ENCODE measurements at places on chromosomes 7 and 10.

DNA sequence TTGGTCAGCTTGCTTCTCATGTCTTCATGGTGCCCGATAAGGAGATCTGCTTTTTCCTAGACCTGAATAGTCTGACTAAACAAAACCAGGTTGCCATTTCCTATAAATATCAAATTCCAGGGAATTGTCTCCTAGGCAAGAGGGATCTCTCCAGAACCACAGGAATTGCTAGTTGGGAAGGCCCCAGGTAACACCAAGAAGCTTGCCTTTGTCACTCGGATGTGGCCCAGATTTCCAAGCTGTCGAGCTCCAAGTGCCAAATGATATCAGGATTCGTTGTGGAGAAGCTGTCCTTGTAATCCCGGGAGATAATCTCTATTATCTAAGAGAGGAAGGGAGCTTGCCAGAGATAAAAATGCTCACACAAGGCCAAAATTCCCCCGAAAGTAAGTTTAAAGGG lies 1288.5 kb upstream of the AUTS2 start:
- no peak for DNase-seq

DNA sequence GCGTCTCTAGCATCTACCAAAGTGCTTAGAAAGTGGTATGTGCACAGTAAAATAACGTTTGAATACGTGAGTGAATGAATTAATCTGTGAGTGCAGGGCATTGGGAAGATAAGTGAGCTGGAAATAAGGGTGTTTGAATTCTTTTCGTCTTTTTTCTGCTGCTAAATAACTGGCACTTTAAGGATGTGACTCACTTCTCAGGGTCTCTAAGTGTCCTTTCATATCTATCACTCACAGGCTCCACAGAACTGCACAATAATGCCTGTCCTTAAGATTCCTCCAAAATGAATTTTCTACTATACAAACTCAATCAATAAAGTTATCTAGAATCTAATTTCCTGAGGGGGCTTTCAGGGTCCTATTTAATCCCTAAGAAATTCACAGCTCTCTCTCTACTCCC lies 3.2 kb upstream of the DGKB start:
- DNase-seq: no peak

DNA sequence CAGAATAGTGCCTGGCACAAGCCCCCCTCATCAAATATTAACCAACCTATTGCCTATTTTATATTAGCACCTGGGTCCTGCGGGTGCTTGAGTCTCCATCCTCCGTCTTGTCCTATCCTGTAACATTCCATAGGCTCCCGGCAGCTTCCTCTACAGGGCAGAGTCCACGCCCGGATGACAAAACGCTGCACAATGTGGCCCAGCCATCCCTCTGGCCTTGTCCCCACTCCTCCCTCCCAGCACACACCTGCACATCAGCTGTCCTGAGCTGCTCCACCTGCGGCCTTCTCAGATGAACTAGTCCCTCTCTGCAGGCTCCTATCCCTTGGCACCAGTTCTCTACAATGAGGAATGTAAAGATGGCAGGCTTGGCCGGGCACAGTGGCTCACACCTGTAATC lies 153.5 kb upstream of the PDE1C start:
- no peak for DNase-seq

GRCh38 chr7:3899559-3899991 lies 598.5 kb downstream of the SDK1 start:
- DNase-seq: no peak

DNA sequence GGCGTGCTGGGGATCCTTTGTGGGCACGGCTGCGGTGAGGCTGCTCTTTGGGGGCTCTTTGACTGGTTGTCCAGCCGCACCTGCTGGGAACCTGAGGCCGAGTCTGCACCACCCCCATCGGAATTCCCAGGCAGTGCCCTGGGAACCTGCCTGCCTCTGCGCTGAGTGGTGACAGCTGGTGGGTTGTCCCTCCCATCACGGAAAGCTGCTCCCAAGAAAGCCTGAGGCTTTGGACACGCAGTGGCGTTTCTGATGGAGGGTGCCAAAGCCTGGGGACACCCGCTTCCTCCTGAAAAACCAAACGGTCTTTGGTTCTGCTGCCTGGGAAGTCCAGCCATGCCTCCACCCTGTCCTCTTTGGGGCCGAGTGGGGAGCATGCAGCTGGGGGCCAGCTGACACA lies 21.4 kb upstream of the SHH start:
- no peak for DNase-seq

GRCh38 chr10:12777840-12778585 lies 223.5 kb downstream of the CCDC3 start:
- DNase-seq: no peak

DNA sequence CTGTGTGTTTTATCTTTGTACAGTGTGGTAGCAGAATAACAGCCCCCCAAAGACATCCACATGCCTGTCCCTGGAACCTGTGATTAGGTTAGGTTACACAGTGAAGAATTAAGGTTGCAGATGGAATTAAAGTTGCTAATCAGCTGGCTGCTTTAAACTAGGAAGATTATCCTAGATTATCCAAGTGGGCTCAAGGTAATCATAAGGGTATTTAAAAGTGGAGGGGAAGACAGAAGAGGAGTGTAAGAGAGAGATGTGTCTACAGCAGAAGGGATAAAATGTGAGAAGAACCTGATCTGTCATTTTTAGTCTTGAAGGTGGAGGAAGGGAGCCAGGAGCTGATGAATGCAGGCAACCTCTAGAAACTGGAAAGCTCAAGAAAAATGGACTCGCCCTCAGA lies 117.6 kb downstream of the ARHGAP22 start:
- no peak for DNase-seq

DNA sequence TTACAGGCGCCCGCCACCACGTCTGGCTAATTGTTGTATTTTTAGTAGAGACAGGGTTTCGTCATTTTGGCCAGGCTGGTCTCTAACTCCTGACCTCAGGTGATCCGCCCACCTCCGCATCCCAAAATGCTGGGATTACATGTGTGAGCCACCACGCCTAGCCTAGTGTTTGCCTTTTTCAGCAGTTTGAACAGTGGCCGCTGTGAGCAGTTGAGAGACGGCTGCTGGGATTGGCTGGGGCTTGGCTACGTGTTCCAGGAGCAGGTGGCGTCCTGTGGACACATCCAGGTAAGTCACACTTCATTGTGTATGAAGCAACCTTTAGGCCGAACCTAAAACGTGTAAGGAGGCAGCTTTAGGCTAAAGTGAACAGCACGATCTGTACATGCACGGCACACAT lies 231.8 kb upstream of the PITRM1 start:
- no peak for DNase-seq

DNA sequence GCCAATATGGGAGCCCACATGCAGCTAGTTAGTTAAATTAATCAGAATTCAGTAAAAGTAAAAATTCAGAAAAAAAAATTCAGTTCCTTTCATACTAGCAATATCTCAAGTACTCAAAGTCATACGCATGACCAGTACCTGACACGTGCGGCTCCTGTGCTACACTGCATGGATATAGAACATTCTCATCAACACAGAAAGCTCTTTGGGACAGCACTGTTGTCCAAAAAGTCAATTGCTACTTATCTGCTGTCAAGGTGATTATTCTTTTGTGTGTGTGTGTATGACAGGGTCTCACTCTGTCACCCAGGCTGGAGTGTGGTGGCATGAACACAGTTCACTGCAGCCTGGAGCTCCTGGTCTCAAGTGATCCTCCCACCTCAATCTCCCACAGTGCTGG lies 14.9 kb upstream of the ANAPC16 start:
- no peak for DNase-seq

GRCh38 chr10:130261766-130262165 lies 125.6 kb downstream of the GLRX3 start:
- DNase-seq: no peak

DNA sequence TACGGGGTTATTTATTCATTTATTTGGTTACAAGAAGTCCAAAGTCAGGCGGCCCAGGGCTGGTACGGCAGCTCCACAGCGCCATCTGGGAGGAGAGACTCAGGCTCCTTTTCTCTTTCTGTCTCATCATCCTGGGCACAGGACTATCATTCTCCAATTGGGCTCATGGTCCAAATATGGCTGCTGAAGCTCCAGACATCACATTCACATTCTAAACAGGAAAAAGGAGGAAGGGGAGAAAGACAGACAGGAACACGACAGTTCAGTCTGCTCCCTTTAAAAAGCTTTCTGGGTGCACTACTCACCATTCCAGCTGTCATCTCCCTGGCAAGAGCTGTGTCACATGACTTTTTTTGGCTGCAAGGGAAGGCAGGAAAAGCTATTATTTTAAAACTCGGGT lies 74.4 kb upstream of the PDZD8 start:
- no peak for DNase-seq

GRCh38 chr10:71990706-71991269 lies 26.6 kb downstream of the CHST3 start:
- no peak for DNase-seq

- no peak for DNase-seq
Observed at GRCh38 chr10:78408671-78409472, 375.2 kb downstream of the RPS24 start.

DNA sequence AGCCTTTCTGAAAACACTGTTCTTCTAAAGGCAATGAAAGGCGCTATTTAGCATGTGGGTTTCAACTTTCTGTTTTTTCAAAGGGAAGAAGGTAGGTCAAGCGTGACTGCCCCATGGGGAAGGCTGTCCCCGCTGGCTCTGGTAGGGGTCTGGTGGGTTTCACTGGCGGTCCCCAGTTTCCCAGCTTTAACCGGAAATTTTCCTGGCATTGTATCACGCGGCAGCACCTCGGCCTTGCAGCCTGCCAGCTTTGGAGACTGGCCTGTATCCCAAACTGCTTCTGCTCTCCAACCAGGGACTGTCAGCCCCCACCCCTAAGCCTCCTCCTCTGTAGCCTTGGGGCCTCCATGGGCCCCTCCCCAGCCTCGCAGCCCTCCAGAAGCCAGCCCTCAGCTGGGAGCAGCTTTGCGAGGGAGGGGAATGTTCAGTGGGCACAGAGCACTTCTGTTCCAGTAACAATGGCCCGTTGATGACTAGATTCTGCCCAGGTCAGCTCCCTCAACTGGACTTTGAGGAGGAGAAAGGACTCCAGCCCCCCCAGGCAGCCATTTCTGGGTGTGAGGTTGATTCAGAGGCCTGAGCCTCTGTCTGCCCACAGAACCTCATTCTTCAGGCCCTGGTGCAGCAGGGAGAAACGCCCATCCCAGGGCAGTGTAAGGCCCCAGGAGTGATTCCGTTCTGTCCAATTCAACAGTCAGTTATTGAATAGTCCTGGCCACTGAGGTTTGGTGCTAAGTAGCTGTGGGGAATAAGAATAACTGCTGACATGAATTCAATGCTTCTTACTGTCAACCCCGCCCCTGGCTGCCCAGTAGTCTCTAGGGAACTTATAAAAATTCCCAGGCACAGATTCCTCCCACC lies 17.1 kb downstream of the CHST3 start:
- DNase-seq: no peak

DNA sequence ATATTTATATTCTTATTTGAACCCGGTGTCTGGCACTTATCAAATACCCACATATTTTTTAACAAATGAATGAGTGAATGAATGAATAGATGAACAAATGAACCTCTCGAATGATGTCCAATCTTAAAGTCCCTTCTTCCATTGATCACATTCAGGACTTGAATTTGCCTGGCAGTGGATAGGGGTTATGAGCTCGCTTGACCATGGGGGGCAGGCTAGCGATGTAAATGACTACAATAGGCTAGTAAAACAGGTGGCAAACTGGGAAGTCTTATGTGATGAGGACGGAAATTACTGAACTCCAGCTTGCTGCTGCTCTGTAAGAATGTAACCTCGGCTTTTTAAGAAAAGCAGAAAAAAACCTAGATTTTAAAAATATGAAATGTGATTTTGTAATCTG lies 247.7 kb upstream of the DKK1 start:
- no peak for DNase-seq

GRCh38 chr10:114077347-114077746 lies 33.7 kb downstream of the ADRB1 start:
- DNase-seq: no peak

GRCh38 chr10:35564341-35564968 lies 40.7 kb upstream of the GJD4 start:
- DNase-seq: no peak

GRCh38 chr10:137606-138005 lies 2.4 kb downstream of the ZMYND11 start:
- DNase-seq: no peak

- no peak for DNase-seq
Observed at GRCh38 chr7:140645166-140645900, 4.7 kb upstream of the DENND2A start.

GRCh38 chr7:83850125-83850524 lies 201.2 kb upstream of the SEMA3E start:
- DNase-seq: no peak

DNA sequence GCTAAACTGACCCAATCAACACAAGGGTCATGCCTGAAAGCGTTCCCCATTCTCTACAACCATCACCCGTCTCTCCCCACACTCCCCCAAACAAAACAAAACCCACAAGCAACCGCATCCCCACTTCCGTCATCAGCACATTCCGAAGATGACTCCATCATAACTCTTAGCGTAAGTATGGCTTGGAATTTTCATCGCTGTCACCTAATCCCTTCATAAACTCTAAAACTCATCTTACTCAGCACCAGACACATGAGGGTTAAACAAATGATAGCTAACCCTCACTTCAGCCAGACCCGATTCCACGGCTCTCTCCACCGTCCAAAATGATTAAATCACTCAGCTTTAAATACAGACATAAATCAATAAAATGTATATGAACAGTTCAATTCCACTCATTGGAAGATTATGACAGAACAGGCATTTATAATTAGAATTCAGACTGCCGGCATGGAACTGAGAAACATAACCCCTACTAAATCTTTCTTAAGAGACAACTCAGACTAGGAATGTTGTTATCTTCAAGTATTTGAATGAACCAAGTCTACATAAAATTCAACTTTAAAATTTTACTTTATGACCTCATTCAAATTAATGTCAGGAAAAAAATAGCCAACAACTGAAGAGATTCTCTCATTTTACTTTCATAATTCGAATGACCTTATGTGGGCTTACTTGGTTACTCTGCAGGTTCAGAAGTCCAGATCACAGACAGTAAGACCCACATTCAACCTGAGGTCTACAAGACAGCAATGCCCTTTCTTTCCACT lies 215.9 kb downstream of the PARD3 start:
- no peak for DNase-seq

GRCh38 chr10:57186201-57186600 lies 825.1 kb upstream of the ZWINT start:
- DNase-seq: no peak

DNA sequence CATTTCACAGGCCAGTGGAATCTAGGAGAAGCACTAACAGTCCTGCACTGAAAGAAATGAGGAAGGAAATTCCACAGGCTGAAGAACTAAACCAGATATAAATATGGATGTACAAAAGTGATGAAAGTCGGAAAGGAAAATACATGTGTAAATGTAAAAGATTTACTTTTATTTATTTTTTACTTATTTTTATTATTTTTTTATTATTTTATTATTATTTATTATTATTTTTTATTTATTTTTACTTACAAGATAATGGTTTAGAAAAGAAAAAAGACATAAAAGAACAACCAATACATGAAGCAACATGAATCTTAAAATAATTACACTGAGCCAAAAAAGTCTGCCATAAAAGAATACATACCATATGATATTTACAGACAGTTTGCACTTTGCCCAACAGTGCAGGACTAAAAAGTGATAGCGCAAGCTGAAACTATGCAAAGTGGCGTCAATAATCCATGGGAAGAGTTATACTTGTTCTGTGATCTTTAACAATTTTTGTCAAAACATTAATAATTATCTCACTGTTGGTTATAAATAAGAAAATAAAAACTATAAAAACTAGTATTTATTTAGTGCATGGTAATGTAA lies 317.8 kb upstream of the MKI67 start:
- no peak for DNase-seq

All from stimulated activated CD4-positive, alpha-beta T cell treated with anti-CD3 and anti-CD28 coated beads, Interleukin-1b, Interleukin-23, amount 100 ng/mL, for 1 hour (primary cell).